IPS DF 6.9 (cell line): ENCODE measurements at places on chromosomes 4 and X.

- no peak for DNase-seq
Measured at GRCh38 chr4:98950925-98951324, 22.0 kb upstream of the EIF4E start.

DNA sequence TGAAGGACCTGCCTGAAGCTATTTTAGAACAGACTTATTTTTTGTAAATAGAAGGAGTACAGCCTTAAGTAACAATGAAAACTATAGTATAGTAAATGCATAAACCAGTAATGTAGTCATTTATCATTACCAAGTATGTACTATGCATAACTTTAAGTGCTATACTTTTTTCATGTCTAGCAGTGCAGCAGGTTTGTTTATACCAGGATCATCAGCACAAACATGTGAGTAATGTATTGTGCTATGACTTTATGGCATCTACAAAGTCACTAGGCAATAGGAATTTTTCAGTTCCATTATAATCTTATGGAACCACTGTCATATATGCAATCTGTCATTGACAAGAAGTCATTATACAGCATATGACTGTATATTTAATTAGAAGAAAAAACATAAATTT is 3.4 kb upstream of the ODAPH start:
- DNase-seq = no peak

GRCh38 chrX:49043220-49043986 is at the start of gene TFE3:
Gene TFE3 (minus strand): TSS chrX:49043357. CDS start chrX:49043226, 131 bp downstream.
- DNase-seq = peak; percentile 85

GRCh38 chr4:102663073-102663472 is 97.7 kb downstream of the MANBA start:
- no peak for DNase-seq

- no peak for DNase-seq
Measured at GRCh38 chr4:138761638-138762220, 253.9 kb upstream of the NOCT start.

- no peak for DNase-seq
Measured at GRCh38 chr4:130851107-130851506, 1755.2 kb downstream of the C4orf33 start.

- no peak for DNase-seq
Measured at GRCh38 chr4:8427262-8427661, 13.3 kb downstream of the ACOX3 start.

DNA sequence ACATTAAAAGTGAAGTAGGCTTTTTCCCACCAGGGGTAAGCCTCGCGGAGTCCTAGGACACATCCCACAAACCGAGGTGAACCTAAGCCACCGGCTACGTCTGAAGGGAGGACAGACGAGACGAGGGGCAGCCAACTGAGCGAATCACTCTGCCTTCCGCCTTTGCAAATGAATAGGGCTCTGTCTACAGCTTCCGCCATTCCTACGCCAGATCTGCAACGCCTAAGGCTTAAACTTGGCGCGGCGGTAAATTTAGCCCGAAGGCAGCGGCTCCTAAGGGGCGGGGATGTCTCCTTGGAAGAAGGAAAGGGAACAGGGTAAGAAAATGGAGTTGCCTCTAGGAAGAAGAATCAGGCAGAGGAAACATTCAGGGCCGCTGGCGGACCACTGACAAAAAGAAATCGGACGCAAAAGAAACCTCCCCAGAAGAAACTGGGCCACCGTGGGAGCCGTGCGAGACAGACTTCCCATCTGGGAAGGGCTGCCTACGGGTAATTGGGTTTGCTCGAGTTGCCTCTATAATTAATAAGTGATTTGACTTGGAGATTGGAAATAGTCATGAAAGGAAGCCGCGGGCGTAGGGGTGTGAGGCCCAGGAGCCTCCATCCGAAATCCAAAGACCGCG is 90.5 kb downstream of the BCOR start:
- DNase-seq = no peak

DNA sequence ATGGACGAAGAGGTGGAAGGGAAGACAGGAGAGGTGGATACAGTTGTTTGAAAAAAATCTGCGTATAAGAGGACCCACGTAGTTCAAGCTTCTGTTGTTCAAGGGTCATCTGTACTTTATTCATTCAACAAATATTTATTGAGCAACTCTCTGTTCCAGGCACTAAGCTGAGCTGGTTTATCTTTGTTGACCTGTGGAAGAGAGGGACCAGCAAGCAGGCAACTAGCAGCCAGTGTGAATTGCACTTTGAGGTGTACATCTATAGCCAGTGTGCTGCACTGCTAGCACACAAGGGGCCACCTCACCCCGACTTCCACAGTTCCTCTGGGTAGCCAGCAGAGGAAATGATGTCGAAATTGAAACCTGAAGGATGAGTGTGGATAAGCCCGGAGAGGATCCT is 191.4 kb downstream of the SOWAHB start:
- no peak for DNase-seq

- DNase-seq = no peak
Measured at GRCh38 chrX:18041656-18042055, 179.0 kb downstream of the BEND2 start.

GRCh38 chr4:81509191-81509590 is 37.5 kb upstream of the RASGEF1B start:
- DNase-seq = no peak

DNA sequence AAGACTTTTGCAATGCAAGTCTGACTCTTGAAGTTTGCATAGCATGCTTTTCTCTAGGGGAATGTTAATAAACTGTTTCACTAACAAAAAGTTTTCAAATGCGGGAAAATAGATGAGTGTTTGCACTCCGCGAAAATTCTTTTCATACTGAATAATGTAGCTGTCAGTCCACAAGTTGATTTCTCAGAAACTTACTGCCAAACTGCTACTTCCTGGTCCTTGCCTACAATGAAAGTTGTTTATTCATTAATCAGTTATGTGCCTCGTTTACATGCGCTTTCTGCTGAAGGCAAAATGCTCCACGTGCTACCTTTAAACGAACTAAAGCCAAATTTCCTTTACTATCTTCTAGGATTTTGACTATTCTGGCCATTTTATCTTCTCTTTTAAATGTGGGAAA is 166.2 kb downstream of the MAGEB17 start:
- DNase-seq = no peak

- DNase-seq = no peak
Measured at GRCh38 chr4:8523766-8524165, 56.4 kb upstream of the GPR78 start.

DNA sequence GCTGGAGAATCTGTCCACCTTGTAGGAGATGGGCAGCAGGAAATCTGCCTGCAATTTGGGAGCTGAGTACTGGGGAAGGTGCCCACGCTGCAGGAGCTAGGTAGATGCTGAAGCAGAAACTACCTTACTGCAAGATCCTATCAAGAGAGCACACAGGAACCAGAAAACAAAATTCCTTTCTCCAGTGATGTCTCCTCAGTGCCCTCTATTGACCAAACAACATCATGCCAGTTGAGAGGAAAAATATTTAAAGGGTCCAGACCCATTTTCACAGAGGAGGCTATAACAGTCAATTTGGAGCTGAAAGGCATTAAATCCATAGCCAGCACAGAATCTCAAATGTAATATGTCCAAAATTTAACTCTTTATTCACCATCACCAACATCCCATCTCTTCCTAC is 406.8 kb downstream of the SLITRK2 start:
- DNase-seq = no peak

DNA sequence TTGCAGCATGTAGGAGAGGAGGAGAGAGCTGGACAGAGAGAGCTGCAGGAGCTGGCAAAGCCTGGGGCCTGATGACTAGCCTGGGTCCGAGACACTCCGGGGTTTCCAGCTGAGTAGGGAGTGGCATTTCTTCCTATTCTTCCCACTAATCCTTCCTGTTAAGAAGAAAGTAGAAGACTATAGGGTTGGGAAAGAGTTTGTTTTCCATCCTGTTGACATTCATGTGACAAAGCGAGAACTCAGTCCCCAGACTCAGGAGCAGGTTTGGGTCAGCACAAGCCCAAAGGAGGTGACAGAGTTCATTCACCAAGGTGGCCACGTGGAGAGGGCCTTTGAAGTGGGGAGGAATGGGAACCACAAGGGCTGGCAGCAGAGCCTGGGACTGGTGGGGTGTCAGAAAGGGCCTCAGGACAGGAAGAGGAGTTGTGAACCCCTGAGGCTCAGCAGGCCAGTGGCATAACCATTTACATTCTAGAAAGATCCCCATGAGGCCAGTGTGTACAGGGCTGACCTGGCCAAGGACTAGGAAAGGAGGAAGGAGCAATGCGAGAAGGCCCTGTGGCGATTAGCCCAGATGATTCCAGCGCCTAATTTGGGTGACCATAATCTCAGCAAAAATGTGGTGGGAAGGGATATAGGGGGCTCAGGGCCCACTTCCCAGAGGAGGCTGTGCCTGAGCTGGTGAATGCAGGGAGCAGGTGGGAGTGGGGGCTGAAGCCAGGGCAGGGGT is 3.3 kb upstream of the HAUS3 start:
- DNase-seq = no peak

DNA sequence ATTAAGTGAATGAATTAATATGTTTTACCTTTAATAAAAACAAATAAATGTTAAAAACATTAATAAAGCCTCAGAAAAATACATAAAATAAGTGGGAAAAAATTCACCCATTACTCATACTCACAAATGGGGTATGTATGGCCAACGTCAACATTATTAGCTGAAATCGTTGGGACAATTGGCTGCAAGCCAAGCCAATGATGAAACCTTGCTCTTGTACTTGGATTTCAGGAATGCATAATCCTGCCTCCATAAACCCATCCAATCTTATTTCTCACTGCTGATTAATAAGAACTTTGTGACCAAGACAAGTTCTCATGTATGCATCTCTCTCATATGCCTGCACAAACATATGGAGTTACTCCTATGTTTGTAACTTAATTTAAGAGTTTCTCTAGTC is 35.3 kb upstream of the ADAMTS3 start:
- no peak for DNase-seq

GRCh38 chr4:132865458-132865857 is 283.6 kb upstream of the PCDH10 start:
- DNase-seq = no peak

DNA sequence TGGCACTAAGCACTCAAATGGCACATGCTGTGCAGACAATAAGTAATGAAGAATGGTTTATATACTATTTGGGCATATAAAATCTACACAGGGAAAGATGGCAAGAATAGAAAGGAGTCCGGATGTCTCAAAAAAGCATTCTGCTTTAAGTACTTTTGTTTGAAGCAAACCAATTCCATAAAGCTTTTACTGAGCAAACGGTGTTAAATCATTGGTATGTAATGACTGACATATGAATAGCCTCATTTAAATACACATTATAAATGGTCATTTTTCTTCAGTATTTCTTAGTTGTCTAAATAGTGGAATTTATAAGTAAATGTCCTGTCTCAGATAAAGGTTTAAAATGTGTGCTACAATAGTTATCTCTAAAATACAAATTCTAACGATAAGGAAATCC is 6.0 kb downstream of the FBXO8 start:
- no peak for DNase-seq

- peak; percentile 11 for DNase-seq
Measured at GRCh38 chrX:111447298-111447697, 35.3 kb upstream of the DCX start.

GRCh38 chr4:143215873-143216272 is 31.2 kb downstream of the USP38 start:
- DNase-seq = no peak

GRCh38 chrX:19870710-19871490 is 16.5 kb downstream of the SH3KBP1 start:
- no peak for DNase-seq

- no peak for DNase-seq
Measured at GRCh38 chr4:175405961-175406360, 406.1 kb downstream of the GPM6A start.

GRCh38 chr4:170007113-170007512 is 19.1 kb downstream of the MFAP3L start:
- DNase-seq = no peak

GRCh38 chr4:106767991-106768390 is 268.1 kb downstream of the DKK2 start:
- no peak for DNase-seq

GRCh38 chr4:8394061-8394519 is 46.4 kb downstream of the ACOX3 start:
- no peak for DNase-seq

- DNase-seq = no peak
Measured at GRCh38 chrX:14832586-14832985, 40.3 kb downstream of the FANCB start.
